ENCODE measurements at places on chromosomes 5 and 9.

GRCh38 chr5:89128092-89128491, 245.1 kb upstream of the MEF2C start:
- DNase-seq, result no peak

DNA sequence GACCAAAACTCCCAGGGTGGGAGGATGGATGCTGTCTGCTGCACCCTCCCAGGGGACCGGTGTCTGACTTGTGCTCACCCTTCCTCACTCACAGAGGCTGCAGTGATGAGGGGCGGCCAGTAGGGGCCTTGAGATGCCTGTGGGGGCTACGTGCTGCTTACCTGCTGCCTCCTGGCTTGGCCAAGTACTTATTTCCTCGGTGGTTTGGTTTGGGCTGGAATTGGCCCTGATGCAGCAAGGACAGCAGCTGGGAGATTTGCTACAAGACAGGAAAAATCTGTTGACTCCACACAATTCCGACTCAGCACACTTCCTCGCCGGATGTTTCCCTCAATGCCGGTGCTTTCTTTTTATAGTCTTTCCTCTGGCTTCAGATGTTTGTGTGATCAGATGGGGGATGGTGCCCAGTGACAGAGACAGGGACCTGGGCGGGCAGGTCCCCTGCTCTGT, 6.6 kb downstream of the PCDH12 start:
- peak; percentile 79 for DNase-seq

DNA sequence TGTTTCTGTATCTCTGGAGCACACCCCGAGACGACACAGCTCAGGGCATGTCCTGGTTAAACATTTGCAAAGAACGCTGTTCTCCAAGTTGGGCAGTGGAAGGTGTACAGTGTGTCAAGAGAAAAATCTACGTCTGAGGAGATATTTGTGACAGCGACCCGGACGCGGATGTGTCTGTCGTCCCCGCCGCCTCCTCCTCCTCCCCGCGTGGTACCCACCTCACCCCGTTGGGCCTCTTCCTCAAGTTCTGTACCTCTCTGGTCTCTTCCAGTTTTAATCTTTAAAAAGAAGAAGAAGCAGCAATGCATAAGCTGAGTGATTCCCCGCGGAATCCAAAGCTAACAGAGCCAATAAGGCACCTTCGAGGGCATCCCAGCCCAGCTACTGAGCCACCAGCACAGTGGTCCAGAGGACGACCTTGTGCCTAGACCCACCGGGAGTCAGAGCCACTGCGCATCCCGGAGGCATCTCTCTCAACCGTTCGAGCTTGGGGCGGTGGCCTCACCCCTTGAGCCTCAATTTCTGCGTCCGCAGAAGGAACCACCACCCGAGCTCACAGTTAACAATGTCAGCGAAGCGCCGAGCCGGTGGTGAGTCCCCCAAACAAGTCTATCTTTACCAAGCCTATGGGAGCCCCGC, 467 bp downstream of the C9orf78 start:
- DNase-seq, result no peak

DNA sequence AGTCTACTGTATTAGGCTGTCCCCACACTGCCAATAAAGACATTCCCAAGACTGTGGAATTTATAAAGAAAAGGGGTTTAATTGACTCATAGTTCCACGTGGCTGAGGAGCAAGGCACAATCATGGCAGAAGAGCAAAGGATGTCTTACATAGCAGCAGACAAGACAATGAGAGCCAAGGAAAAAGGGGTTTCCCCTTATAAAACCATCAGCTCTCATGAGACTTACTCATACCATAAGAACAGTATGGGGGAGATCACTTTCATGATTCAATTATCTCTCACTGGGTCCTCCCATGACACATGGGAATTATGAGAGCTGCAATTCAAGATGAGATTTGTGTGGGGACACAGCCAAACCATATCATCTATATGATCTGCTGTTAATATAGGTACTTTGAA, 14.8 kb upstream of the FSTL4 start:
- DNase-seq, result no peak

DNA sequence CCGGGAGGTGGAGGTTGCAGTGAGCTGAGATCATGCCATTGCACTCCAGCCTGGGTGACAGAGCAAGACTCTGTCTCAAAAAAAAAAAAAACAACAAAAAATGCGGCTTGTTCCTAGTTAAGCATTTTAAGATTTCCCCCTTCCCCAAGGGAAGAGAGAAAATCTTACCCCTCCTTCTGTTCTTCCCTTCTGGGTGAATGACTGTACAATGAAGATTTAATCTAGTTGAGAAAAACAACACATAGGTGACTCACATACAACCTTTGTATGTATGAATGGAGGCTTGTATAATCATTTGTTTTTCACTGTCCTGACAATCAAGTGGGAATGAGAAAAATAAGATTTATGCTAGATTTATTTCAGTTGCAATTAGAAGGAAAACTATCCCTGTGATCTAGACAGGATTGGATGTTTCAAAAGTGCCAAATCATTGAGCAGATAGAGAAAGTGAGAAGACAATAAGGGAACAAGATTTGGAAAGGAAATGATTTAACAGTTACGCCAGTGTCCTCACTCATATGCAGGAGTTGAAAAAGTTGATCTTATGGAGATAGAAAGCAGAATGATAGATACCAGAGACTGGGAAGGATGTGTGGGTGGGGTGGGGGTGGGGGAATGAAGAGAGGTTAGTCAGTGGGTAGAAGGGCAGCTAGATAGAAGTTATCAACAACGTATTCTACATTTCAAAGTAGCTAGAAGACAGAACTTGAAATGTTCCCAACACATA, 16.7 kb downstream of the GDA start:
- no peak for DNase-seq

DNA sequence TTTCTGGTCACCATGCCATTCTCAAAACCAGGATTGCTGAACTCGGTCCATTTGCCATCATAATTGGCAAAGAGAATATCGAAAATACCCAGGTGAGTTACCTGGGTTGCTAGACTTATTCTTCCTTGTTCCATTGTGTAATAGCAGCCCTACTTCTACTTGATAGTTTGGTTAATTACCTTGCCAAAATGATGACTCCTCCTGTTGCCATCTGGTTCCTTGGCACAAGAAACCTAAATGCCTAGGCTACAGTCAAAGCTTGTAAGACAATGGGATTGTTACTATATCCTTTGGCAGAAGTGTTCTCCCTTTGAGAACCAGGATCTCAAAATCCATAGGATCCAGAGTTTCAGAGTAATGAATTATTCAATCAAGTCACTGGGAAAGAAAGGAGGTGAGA, 373.2 kb upstream of the ACTBL2 start:
- DNase-seq, result no peak

DNA sequence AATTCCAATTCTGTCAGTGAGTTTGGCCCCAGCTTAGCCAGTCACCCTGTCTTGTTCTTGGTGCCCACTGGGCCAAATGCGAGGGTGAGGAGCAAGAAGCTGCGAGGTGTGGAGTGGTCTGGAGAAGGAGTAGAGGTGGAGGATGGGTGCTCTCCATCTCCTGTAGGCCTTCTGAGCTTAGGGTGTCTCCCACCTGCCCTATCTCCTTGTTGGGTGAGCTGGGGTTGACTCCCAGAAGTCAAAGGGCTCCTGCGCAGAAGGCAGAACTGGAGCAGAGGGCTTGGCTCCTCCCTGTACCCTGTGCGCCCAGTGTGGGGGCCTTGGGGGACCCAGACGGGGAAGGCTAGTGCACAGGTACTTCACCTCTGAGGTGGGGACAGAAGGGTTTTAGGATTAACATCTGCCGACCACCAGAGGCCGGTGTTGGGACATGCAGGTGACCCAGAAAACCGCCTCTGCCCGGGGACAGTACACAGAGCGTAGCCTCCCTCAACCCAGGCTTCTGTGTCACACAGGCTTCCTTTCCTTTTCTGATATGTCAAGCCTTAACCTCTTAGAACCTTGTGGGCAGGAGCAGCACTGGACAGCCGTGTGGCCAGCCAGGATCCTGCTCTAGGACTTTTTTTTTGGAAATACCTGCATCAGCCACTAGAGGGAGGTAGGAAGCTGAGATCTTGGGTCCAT, 16.9 kb downstream of the IL5 start:
- peak; percentile 57 for DNase-seq

GRCh38 chr5:75891020-75891419, 173.8 kb upstream of the POC5 start:
- DNase-seq, result no peak

DNA sequence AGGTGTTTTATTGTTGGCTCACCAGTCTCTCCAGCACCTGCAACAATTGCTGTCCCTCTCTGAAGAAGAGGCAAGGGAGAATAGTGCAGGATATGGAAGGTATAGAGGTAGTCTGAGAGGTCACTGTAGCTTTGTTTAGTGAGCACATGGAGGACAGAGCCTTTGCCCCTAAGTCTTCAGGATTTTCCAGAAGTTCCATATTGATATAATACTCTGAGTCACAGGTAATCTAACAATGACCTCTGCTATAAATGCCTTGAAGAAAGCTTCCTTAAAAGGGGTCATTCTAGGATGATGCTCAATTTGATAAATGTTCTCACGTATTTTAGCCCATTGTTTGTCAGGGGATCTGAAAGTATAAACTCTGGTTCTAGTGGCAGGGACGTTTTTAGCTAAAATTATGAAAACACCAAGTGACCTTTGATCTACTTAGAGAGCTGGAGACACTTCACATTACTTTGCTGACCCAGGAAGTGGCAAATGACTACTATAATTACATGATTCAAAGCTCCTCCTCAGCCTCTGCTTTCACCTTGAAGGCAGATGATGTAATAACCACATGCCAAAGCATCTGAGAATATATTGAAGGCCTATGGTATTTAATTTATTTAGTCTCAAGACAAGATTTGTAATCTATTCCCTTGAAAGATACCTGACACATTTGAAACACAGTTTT, 366.9 kb upstream of the NUDT12 start:
- DNase-seq, result no peak

DNA sequence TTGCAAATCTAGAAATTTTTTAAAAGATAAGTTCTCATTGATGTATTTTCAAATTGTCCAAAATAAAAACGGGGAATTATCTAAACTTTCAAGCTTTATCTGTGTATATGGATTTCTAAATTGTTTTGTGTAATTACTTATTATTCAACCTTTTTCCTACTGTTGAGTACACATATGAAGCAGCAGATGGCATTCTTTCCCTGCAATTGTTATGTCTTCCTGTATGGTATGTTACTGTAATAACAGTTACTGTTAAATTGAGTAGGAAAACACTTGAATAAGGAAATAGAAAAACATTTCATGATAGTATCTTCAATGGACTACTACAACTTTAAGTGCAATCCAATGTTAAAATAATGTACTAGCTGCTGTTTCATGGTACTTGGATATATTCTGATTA, 124.8 kb downstream of the RANBP17 start:
- peak; percentile 44 for DNase-seq

DNA sequence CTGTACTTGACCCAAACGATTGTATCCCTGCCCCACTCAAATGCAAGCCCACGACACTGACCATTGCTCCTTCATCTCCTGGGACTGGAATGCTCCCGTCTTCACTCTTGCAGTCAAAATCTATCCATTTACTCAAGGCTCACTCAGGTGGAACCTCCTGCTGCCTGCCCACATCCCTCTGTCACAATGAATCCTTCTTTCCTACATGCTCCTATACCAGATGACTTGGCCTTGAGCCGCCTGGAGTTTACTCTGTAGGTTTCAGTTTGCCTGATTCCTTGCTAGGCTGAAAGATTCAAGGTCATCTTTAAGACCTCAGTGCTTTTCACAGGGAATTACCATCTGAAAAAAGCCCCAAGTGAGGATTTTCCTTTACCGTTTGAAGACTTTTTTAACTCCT, 264.1 kb downstream of the GLIS3 start:
- DNase-seq, result no peak

- DNase-seq, result no peak
These were observed 187.1 kb downstream of the SPOCK1 start for GRCh38 chr5:137312011-137312410.

GRCh38 chr5:1104327-1105006, 7.4 kb downstream of the SLC12A7 start:
- DNase-seq, result no peak

DNA sequence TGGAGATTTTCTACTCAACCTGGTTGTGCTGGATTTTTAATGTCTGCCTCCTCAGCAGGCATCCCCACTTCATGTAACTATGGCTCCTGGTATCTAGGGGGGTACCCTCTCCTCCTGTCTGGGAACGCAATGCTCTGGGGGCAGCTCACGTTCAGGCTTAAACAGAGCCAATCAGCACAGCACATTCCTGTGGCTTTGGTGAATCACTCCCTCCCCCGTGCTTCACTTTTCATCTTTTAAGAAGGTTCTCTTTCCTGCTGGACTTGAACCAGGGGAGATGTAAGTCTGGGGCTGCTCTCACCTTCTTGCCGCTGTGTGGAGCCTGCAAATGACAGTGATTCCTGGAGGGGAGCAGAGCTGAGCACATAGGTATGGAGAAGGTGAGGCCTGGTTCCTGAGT, 101.2 kb downstream of the MSX2 start:
- DNase-seq, result no peak

DNA sequence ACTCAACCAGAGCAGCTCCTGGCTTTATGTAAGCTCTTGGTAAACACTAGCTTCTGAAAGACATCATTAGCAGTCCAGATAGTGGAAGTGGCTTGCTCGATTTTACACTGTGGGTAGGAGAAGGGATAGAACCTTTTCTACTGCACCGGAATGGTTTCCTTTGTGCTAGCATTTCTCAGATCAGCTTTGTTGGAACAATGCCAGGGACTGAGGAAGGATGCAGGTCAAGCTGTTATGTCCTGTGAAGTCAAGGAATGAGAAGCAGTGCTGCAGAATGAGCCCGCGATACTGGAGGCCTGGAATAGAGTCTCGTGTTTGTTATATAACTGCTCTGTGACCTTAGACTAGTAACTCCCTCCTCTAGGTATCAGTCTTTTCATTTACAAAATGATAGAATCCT, 233.6 kb downstream of the GABRB2 start:
- DNase-seq, result no peak

- peak; percentile 0 for DNase-seq
These were observed 98.4 kb downstream of the PHF2 start for GRCh38 chr9:93674580-93675335.

GRCh38 chr5:1445689-1446601, 705 bp upstream of the SLC6A3 start:
- DNase-seq, result no peak

DNA sequence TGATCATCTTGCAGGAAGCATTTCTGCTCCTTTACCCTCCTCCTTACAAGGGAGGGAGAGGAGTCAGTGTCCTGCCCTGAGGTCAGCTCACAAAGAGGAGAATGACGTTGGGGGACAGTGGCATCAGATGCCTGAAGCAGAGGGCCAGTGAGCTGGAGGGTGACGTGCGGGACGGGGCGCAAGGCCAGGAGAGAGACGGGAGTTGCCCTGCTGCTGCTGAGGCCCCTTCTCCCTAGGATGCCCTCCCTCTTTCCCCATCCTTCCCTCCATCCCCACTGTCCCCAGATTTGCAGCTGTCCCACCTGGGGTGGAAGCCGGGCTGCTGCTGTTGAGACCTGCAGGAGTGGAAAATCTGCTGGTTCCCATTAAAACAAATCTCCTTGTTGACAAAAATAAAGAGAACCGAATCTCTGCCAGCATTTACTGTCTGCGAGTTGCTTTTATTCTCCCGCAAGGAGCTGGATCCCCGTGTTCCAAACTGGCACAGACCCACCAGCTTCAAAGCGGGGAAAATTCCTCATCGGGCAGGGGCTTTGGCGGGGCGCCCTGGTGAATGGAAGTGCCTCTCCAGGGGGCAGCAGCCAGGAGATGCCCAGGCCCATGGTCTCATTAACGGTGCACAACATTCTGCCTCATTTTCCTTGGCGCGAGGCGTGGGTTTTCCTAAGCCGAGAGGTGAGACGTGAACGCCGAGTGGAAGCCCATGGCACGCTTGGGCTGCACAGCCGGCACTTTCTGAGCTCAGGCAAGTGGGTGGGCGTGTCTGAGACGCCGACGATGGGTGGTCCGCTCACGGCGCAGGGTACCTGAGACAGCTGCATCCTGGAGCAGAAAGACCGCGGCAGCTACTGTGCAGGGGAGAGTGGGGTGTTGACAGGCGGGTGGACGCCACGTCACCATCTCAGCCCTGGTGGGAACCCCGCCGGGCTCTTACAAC, 13.9 kb upstream of the COL5A1 start:
- peak; percentile 74 for DNase-seq
